Osteoblast (primary cell): ENCODE measurements at places on chromosomes 6 and 20. TPM values are rescaled to one million over a fixed set of nuclear protein-coding genes. Genes with fewer than 3 reads are reported as not detected.

The DZANK1 gene
- total RNA-seq = 1.4 and 1.5 TPM in 2 replicates

The INSM1 gene
- not detected in 2 replicates for total RNA-seq

The OR14J1 gene
- not detected in 2 replicates for total RNA-seq

The KCNQ5 gene
- total RNA-seq = 4.0 and 8.5 TPM in 2 replicates

The ANKS1A gene
- 7.2 and 8.3 TPM in 2 replicates for total RNA-seq

DNA sequence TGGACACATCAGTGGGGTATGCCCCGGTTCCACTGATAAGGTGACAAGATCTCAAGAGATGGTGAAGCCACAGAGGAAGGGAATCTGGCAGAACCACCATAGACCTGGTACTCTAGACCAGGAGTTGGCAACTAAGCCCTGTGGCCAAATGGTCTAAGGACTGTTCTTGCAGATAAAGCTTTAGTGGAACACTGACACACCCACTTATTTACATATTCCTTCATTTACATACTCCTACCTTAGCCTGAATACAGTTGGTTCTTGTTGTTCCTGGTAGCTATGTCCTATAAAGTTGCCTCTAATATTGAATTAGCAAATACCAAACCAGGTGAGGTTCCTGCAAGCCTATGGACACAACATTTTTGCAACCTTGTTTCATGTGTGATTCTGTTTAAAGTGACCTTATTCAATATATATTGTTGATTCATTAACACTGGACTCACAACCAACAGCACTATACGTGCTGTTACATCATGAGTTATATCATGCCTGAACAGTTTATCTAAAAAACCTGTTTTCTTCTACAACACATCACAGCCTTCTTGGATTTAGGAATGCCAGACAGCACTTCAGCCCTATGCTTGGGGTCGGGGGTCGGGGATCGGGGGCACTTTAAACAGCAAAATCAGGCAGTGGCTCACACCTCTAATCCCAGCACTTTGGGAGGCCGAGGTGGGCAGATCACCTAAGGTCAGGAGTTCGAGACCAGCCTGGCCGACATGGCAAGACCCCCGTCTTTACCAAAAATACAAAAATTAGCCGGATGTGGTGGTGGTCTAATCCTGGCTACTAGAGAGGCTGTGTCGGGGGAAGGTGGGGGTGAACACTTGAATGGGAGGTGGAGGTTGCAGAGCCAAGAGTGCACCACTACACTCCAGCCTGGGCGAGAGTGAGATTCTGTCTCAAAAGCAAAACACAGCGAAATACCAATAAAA, 2.5 kb downstream of the CCDC167 start:
- peaks cover 3% of the 10 kb centered on the region for H3K4me1 ChIP-seq
- H3K27me3 ChIP-seq = peaks cover under 1% of the 10 kb centered on the region
- H3K36me3 ChIP-seq = no peaks in the 10 kb centered on the region
- no peak overlapping the region for H3K27ac ChIP-seq
- H3K4me3 ChIP-seq = no peak overlapping the region

DNA sequence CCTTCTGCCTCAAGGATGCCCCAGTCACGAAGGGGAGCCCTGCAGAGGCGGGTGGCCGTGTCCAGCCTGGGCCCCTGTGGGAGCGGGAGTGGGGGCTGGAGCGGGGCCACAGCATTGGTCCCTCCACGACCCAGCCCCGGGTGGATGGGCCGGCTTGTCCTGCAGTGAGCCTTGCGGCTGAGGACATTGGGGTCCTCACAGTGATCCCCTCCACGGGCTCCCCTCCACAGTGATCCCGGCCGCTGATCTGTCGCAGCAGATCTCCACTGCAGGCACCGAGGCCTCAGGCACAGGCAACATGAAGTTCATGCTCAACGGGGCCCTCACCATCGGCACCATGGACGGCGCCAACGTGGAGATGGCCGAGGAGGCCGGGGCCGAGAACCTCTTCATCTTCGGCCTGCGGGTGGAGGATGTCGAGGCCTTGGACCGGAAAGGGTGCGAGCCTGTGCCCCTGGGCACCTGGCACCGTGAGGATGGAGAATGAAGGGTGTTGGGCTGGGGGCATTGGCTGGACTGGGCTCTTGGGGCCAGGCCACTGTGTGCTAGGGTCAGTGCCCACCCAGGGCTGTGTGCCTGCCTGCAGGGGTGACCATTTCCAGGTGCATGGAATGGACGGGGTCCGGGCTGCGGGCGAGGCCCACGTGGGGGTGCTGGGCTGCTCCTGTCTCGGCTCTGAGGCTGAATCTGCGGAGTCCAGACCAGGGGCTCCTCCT, 44.4 kb downstream of the PYGB start:
- peak; percentile 65 for DNase-seq
- peaks cover 68% of the 10 kb centered on the region for H3K36me3 ChIP-seq
- no peaks in the 10 kb centered on the region for H3K27me3 ChIP-seq
- H3K4me1 ChIP-seq = no peaks in the 10 kb centered on the region

DNA sequence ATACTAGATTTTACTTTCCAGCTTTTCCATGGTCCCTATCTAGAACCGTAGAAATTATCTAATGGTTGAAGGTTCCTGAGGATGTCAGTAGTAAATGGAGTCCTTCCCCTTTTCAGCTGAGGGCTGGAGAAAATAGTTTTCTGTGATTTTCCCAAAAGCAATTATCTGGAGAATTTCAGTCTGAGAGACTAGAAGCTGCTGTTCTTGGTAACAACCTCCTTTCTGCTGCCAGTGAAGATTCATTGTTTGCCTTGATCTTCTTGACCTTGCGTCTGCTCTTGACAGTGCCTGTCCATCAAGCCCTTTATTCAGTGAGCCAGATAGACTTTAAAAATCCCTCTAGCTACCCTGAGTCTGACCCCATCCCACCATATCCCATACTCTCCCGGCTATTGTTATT, 73.1 kb downstream of the PHACTR2 start:
- H3K27ac ChIP-seq = no peak overlapping the region
- no peak for DNase-seq
- H3K4me3 ChIP-seq = no peak overlapping the region
- H3K27me3 ChIP-seq = no peaks in the 10 kb centered on the region
- peaks cover 8% of the 10 kb centered on the region for H3K4me1 ChIP-seq
- H3K36me3 ChIP-seq = no peaks in the 10 kb centered on the region

- H3K4me3 ChIP-seq = no peak overlapping the region
- H3K27ac ChIP-seq = no peak overlapping the region
- H3K36me3 ChIP-seq = no peaks in the 10 kb centered on the region
These were observed 48.6 kb downstream of the CD24 start for GRCh38 chr6:106925948-106926347.

DNA sequence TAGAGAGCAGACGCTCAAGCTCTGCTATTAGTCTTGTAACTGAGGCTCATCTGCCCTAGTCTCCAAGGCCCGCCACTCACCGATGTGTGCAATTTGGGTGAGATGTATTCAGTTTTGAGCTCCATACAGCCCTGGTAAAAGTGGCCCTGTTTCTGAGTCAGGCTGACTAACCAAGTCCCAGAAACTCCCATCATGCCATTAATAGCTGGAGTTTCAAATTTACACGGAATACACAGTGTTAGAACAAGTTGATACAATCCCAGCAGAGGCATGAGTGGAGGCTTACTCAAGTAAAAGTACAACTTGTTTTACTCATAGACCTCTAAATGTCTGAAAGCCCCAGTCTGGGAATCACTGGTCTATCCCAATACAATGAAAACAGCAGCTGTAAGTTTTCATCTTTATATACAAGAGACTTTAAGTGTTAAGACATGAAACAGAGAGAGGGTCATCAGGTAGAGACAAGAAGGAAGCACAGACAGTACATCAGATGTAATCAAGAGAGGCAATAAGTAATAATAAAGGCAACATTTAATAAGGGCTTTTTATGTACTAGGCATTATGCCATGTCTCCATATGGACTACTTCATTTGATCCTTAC, 42.4 kb downstream of the RTN4IP1 start:
- no peak overlapping the region for H3K4me3 ChIP-seq
- peaks cover 38% of the 10 kb centered on the region for H3K4me1 ChIP-seq
- DNase-seq = peak; percentile 71

- H3K27ac ChIP-seq = no peak overlapping the region
- H3K4me3 ChIP-seq = no peak overlapping the region
- no peaks in the 10 kb centered on the region for H3K36me3 ChIP-seq
- no peaks in the 10 kb centered on the region for H3K27me3 ChIP-seq
- H3K4me1 ChIP-seq = peaks cover 17% of the 10 kb centered on the region
These were observed 71.8 kb upstream of the SRSF6 start for GRCh38 chr20:43385914-43386313.

DNA sequence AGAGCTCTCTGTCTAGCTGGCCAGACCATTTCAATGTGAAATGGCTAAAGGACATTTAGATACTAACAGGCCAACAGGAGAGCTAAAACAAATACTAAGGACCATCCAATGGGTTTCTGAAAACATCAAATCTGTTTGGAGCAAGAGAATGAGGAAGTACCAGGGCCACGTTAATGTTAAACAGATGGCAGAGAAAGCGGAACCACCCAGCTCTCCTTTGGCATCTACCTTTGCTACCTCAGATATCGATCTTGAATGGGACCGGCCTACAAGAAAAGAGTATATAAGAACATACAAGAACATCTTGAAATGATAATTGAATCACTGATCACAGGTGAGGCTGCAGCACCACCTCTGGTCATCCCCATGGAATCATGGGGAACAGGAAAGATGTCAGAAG, 31.8 kb downstream of the KCNK5 start:
- no peak for DNase-seq
- H3K27me3 ChIP-seq = no peaks in the 10 kb centered on the region
- H3K36me3 ChIP-seq = no peaks in the 10 kb centered on the region
- H3K4me1 ChIP-seq = no peaks in the 10 kb centered on the region
